A549 treated with AZD2906 at 1 μM for 4 hours (cell line): ENCODE measurements at places on chromosomes 2 and 18. TPM values are rescaled to one million over a fixed set of nuclear protein-coding genes. Genes with fewer than 3 reads are reported as not detected.

NEU2 gene
- not detected in 5 replicates for total RNA-seq

NCKAP1 gene
- total RNA-seq: 87.3 to 111 TPM (median 101 TPM) in 5 replicates

SLC9A2 gene
- total RNA-seq: 2.9 to 3.0 TPM (median 3.0 TPM) in 5 replicates

NR4A2 gene
- 1.6 to 2.3 TPM (median 2.0 TPM) in 5 replicates for total RNA-seq
